T-helper 17 cell (primary cell): ENCODE measurements at places on chromosomes 1 and 21. TPM values are rescaled to one million over a fixed set of nuclear protein-coding genes. Genes with fewer than 3 reads are reported as not detected.

Gene PTGFR
- total RNA-seq = not detected

Gene SLC35D1
- 10.5 TPM for total RNA-seq

Gene PAPPA2
- 0.73 TPM for total RNA-seq

Gene RUNX1
- total RNA-seq = 97.0 TPM

Gene DHDDS
- 38.8 TPM for total RNA-seq

Gene ICOSLG
- 9.4 TPM for total RNA-seq

Gene CLCNKB
- not detected for total RNA-seq

Gene USP1
- 29.3 TPM for total RNA-seq

Gene KCNJ10
- total RNA-seq = not detected

Gene DEPDC1
- total RNA-seq = 0.16 TPM

Gene TAF5L
- total RNA-seq = 34.2 TPM

DNA sequence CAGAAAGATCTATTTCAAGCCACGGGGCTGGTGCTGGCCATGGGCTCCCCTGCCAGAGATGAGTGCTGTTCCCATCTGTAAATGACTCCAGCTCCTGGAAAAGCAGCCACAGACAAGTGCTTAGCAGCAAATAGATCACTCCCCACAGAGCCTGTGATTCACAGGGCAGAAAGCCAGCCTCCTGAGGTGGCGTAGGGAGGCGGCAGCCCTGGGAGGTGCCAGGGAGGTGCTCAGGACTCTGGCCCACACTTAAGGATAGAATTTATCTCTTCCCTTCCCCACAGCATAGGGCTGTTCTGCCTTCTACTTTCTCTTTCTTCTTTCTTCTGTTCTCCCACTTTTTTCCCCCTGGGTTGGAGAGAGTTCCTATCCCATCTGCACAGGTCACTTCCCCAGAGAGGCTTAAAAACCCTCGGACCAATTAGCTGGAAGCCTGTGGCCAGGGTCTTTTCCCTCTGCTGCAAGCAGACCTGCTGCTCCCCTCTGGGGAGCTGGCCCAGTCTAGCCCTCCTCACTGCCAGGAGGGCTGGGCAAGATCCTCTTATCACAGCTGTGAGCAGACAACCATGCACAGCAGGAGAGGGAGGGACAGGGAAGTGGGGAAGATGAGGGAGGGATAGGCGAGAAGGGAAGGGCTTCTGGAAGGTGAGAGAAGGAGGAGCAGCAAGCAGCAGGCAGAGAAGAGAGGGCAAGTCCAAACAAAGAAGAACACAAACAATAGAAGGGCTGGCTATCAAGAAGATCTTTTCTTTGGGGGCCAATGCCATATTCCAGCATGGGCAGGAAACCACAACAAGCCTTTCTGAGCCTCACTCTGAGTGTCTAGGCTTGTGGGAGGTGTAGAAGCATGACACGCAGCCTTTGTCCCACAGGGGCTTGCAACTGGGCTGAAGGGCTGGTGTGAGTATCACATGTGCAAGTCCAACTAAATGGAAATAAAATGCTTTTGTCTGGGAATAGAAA, 41.0 kb downstream of the KCND3 start:
- peaks cover 42% of the 10 kb centered on the region for H3K27me3 ChIP-seq
- no peak overlapping the region for H3K27ac ChIP-seq
- no peak for DNase-seq
- no peak overlapping the region for H3K4me3 ChIP-seq
- H3K36me3 ChIP-seq = peaks cover 3% of the 10 kb centered on the region

DNA sequence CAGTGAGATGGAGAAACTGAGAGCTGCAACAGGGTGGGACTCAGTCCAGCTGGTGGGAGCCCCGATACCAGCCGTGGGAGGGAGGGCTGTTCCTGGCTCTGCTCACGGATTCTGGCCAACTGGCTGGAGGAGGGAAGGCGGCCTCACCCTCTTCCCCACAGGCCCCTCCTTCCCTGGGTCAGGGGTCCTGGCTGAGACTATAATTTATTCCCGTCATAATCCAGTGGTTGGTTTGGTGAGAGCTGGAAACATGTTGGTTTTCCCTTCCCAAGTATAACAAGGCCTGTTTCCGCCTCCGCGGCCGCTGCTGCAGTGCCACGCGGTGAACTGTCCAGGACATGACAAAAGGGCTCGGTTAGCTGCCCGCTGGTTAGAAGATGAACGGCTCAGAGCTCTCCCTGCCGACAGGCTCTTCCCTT, 10.0 kb downstream of the PTPRF start:
- peaks cover 11% of the 10 kb centered on the region for H3K4me1 ChIP-seq
- no peak overlapping the region for H3K27ac ChIP-seq
- H3K36me3 ChIP-seq = no peaks in the 10 kb centered on the region
- no peak for DNase-seq

DNA sequence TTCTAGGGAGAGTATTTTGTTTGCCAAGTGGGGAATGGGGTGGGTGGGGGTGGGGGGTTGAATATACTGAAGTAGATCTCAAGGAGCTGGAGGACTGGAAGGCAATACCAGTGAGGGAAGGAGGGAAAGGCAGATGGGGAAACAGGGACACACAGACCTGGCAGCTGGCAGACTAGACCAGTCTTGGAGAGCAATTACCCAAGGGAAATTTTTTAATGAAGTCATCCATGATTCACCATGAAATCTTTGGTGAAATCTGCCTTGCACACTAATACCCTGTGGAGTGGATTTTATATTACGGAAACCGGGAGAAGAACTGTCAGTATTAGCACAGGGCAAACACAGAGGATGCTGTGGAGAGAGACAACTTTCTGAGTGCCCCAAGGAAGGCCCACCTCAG, 29.7 kb upstream of the MARK1 start:
- DNase-seq = no peak
- peaks cover 42% of the 10 kb centered on the region for H3K27me3 ChIP-seq
- H3K36me3 ChIP-seq = no peaks in the 10 kb centered on the region

- H3K27ac ChIP-seq = no peak overlapping the region
- peaks cover 2% of the 10 kb centered on the region for H3K36me3 ChIP-seq
- no peak for DNase-seq
- H3K4me1 ChIP-seq = peaks cover 58% of the 10 kb centered on the region
- no peaks in the 10 kb centered on the region for H3K27me3 ChIP-seq
These were observed 12.0 kb downstream of the SMG7 start for GRCh38 chr1:183484254-183484653.

GRCh38 chr1:228980232-228980937, 245.1 kb downstream of the RHOU start:
- peaks cover 11% of the 10 kb centered on the region for H3K27me3 ChIP-seq
- no peak overlapping the region for H3K4me3 ChIP-seq
- H3K4me1 ChIP-seq = peaks cover 13% of the 10 kb centered on the region
- DNase-seq = no peak
- peaks cover 8% of the 10 kb centered on the region for H3K36me3 ChIP-seq

- peaks cover 2% of the 10 kb centered on the region for H3K36me3 ChIP-seq
- H3K4me1 ChIP-seq = no peaks in the 10 kb centered on the region
- no peak overlapping the region for H3K27ac ChIP-seq
These were observed 42.0 kb downstream of the TM2D1 start for GRCh38 chr1:61682891-61683290.

GRCh38 chr1:154745286-154745731, 124.8 kb downstream of the KCNN3 start:
- peaks cover 40% of the 10 kb centered on the region for H3K4me1 ChIP-seq
- H3K36me3 ChIP-seq = no peaks in the 10 kb centered on the region
- no peak for DNase-seq
- peaks cover 36% of the 10 kb centered on the region for H3K27me3 ChIP-seq

- peaks cover 67% of the 10 kb centered on the region for H3K4me1 ChIP-seq
- peak overlapping the region; percentile 74 for H3K4me3 ChIP-seq
- H3K27me3 ChIP-seq = no peaks in the 10 kb centered on the region
- peak overlapping the region; percentile 6 for H3K27ac ChIP-seq
These were observed 7.1 kb downstream of the SLC2A1 start for GRCh38 chr1:42951588-42951987.

- DNase-seq = no peak
These were observed 7.0 kb upstream of the RWDD3 start for GRCh38 chr1:95226781-95227660.

- no peaks in the 10 kb centered on the region for H3K27me3 ChIP-seq
- H3K4me3 ChIP-seq = no peak overlapping the region
- peaks cover 12% of the 10 kb centered on the region for H3K4me1 ChIP-seq
- peaks cover 12% of the 10 kb centered on the region for H3K36me3 ChIP-seq
- no peak overlapping the region for H3K27ac ChIP-seq
- DNase-seq = no peak
These were observed 40.6 kb upstream of the ARTN start for GRCh38 chr1:43893006-43893405.

- peaks cover 6% of the 10 kb centered on the region for H3K4me1 ChIP-seq
- DNase-seq = no peak
- H3K27me3 ChIP-seq = no peaks in the 10 kb centered on the region
- no peaks in the 10 kb centered on the region for H3K36me3 ChIP-seq
- H3K27ac ChIP-seq = no peak overlapping the region
These were observed 8.7 kb upstream of the IRF2BP2 start for GRCh38 chr1:234618737-234619049.

GRCh38 chr21:18902660-18903059, 499.1 kb upstream of the TMPRSS15 start:
- H3K27me3 ChIP-seq = no peaks in the 10 kb centered on the region
- H3K27ac ChIP-seq = no peak overlapping the region

GRCh38 chr1:222095606-222096475, 354.0 kb upstream of the DUSP10 start:
- peaks cover 2% of the 10 kb centered on the region for H3K4me1 ChIP-seq
- H3K27me3 ChIP-seq = peaks cover 11% of the 10 kb centered on the region
- peak; percentile 17 for DNase-seq
- H3K4me3 ChIP-seq = no peak overlapping the region

DNA sequence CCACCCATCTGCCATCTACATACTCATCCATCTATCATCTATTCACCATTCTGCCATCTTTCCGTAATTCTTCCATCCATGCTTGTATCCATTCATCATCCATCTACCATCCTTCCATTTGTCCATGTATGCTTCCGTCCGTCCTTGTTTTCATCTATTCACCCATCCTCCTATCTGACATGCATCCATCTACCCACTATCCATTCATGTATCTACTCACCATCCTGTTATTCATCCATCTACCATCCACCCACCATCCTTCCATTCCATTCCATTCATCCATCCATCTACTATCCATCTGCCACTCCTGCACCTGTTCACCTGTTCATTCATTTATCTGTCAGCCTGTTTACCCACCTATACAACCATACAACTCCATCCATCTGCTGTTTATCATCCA, 86.2 kb downstream of the TRIM11 start:
- H3K4me1 ChIP-seq = no peaks in the 10 kb centered on the region
- no peak for DNase-seq
- no peak overlapping the region for H3K27ac ChIP-seq
- no peaks in the 10 kb centered on the region for H3K36me3 ChIP-seq

DNA sequence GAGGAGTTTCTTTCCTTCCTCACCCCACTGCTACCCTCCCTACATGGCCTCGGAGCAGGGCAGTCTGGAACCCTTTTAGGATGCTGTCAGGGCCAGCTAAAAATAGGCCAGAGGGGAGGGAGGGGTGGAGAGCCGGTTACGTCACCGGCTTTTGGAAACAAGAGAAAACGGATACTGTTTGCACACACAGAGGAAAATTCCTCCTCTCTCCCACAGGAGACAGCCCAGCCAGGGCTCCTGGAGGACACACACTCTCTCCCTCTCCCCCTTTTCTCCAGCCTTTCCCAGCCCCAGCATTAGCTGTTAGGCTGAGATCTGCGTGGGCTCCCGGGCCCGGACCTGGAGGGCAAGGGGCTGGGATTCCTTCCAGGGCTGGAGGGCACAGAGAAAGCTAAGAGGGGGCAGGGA, 20.0 kb upstream of the ALDH4A1 start:
- H3K4me3 ChIP-seq = no peak overlapping the region
- no peaks in the 10 kb centered on the region for H3K27me3 ChIP-seq
- H3K27ac ChIP-seq = peak overlapping the region; percentile 72
- no peak for DNase-seq
- peaks cover 38% of the 10 kb centered on the region for H3K4me1 ChIP-seq

- no peak overlapping the region for H3K27ac ChIP-seq
- H3K4me1 ChIP-seq = no peaks in the 10 kb centered on the region
- no peak for DNase-seq
- H3K4me3 ChIP-seq = no peak overlapping the region
These were observed 227.8 kb downstream of the NRIP1 start for GRCh38 chr21:14836950-14837349.

DNA sequence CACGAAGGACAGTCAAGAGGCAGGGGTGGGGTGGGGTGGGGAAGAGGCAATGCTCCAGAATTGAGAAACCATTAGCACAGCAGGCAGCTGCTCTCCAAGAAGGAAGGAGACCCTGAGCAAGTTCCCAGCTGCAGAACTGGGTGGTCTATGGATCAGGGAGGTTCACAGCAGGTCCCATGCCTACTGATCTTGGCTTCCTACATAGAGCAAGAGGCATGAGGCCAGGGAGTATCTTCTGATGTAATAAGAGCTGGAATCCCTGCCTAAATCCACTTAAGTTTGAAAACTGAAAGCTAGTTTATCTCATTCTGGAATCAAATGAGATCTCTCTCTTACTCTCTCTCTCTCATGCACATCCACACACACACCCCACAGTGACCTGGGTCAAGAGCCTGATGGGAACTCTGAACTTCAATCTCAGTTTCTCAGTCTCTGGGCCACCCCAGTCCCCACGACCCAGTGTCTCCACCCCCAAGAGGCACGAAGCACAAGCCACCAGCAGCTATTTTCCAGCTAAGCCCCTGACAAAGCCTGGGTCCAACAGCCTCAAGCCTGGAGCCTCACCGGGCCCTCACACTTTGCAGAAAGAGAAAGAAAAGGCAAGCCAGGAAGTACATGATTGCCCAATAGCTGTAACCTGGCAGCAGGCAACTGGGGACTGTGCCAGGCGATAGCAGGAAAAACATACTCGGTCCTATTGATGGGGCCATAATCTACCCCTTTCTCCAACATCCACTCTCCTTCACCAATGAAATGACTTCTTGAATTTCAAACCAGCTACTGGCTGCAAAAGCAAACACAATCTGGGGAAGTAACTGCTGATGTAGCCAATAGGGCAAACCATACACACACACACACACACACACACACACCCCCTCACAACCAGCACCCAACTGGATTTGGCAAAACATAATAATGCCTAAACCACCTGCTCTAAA, 2.2 kb downstream of the NUAK2 start:
- peaks cover 48% of the 10 kb centered on the region for H3K4me1 ChIP-seq
- peak overlapping the region; percentile 95 for H3K27ac ChIP-seq
- H3K27me3 ChIP-seq = no peaks in the 10 kb centered on the region
- DNase-seq = no peak

DNA sequence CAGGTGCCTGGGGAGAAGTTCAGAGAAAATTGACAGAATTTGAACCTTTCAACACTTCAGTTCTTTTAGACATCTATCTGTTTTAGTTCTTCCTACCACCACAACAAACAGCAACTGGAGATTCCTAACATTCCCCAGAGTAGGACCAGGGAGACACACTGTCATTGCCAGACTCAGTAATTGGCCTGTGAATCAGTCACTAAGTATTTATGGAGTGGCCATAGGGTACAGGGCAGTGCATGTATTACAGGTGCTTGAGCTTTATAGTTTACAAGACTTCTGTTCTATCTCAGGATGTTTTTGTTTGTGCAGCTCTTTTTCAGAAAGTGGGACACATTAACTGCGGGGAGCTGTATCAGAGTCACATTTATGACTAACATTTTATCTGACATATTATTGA, 1.7 kb downstream of the CDC14A start:
- peak overlapping the region; percentile 100 for H3K4me3 ChIP-seq
- peak overlapping the region; percentile 100 for H3K27ac ChIP-seq
- peaks cover 38% of the 10 kb centered on the region for H3K36me3 ChIP-seq

- H3K27me3 ChIP-seq = no peaks in the 10 kb centered on the region
- peaks cover 13% of the 10 kb centered on the region for H3K4me1 ChIP-seq
- no peak for DNase-seq
- H3K4me3 ChIP-seq = no peak overlapping the region
- peaks cover 4% of the 10 kb centered on the region for H3K36me3 ChIP-seq
- peak overlapping the region; percentile 54 for H3K27ac ChIP-seq
These were observed 38.4 kb downstream of the EEIG2 start for GRCh38 chr1:108598340-108598739.

- H3K27ac ChIP-seq = peak overlapping the region; percentile 32
- peaks cover 2% of the 10 kb centered on the region for H3K36me3 ChIP-seq
- H3K27me3 ChIP-seq = peaks cover 41% of the 10 kb centered on the region
- no peak overlapping the region for H3K4me3 ChIP-seq
These were observed 4.5 kb downstream of the TMEM125 start for GRCh38 chr1:43274125-43274803.
